Activated T-helper 1 cell treated with anti-CD3 and anti-CD28 coated beads, Interleukin-2, amount 50 U/mL, for 16 hours (primary cell): ENCODE measurements at places on chromosomes 6 and 20.

GRCh38 chr20:6802227-6802626 is 34.7 kb downstream of the BMP2 start:
- DNase-seq, result no peak

- DNase-seq, result no peak
Measured at GRCh38 chr20:36352843-36353553, 46.9 kb downstream of the DLGAP4 start.

GRCh38 chr6:25083784-25084507 is 148.2 kb upstream of the RIPOR2 start:
- no peak for DNase-seq

- no peak for DNase-seq
Measured at GRCh38 chr20:47686545-47686944, 98.7 kb downstream of the SULF2 start.

- no peak for DNase-seq
Measured at GRCh38 chr6:53831936-53832660, 37.3 kb downstream of the LRRC1 start.

DNA sequence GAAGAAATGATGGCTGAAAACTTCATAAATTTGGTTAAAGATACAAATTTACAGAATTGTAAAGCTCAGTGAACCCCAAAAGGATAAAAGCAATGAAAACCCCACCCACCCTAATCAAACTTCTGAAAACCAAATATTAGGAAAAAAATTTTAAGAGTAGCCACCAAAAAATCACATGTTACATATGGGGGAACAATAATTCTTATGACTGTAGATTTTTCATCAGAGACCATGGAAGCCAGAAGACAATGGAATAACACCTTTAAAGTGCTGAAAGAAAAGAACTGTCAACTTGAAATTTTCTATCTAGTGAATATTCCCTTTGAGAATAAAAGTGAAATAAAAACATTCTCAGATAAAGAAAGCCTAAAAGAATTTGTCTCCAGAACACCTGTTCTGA is 24.4 kb downstream of the PROCR start:
- no peak for DNase-seq

DNA sequence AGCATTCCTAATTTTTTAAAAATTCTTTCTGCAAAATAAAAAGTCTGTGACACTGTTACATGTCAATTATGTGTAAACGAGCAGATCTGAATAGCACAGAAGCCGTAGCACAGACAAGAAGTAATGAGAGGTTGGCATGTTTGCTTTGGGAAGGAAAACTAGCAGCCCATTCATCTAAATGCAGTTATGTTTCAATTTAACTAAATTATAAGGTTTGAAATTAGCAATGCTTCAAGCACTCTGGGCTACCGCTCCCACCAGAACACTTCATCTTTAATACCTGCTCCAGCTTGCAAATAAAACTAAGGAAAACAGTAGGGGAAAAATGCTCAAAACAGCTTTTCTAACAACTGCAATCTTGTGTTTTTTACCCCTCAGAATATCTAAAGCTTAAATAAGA is 73.9 kb downstream of the PTPRK start:
- DNase-seq, result no peak

- no peak for DNase-seq
Measured at GRCh38 chr6:136410201-136411024, 120.8 kb upstream of the BCLAF1 start.

GRCh38 chr20:21562656-21563055 is 48.8 kb upstream of the NKX2-2 start:
- no peak for DNase-seq

DNA sequence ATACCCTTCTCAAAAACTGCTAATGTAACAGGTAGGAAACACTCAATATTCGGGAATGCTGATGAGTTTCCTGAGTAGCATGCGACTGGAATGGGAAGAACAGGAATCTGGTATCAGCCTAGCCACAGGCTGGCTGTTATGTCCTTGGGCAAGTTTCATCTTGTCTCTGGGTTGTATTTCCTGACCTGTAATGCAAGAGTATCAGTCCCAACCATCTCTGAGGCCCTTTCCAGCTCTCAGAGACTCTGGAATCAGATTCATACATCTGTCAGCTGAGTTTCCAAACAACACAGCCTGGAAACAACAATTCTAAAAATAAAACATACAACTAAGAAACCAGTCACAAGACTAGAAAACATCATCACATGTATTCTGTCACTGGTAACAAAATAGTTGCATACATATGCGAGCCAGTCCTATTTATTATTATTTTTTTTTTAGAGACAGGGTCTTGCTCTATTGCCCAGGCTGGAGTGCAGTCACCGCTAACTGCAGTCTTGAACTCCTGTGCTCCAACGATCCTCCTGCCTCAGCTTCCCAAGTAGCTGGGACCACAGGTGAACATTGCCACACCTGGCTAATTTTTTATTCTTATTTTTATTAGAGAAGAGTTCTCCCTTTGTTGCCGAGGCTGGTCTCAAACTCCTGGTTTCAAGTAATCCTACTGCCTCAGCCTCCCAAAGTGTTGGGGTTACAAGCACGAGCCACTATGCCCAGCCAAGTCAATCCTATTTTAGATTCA is 16.7 kb upstream of the TFAP2A start:
- DNase-seq, result no peak

DNA sequence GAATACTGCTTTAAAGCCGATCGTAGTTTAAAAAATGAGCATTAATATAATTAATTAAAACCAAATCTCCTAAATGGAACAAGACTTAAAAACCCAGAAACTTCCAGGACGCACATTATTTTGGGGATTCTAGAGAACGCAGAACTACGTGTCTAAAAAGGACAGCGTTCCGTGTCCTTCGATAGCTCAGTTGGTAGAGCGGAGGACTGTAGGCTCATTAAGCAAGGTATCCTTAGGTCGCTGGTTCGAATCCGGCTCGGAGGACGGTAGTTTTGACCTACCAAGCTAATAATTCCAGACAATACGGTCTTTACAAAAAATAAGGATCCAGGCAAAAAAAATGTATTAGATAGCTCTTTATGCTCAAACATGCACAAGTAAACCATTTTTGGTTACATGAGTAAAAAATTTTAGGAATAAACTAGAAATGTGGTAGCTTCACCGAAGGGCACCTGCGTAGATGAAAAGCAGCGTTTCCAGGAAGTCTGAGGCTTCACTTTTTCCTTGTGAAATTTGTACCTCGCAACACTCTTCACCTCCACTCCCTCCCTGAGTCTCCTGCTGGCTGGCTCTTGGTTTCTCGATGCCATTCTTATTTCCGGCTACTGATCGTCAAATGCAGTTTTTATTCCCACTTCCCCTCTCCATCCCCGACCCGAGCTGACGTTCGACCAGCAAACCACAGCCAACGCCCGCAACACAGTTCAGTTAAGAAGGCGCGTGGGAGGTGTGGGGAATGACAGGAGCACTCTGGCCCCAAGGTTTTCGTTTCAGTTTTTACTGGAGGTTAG is 19.6 kb upstream of the ABT1 start:
- peak; percentile 36 for DNase-seq

- DNase-seq, result no peak
Measured at GRCh38 chr6:153073841-153074240, 57.2 kb downstream of the RGS17 start.

GRCh38 chr6:131597446-131597845 is 24.4 kb downstream of the ARG1 start:
- DNase-seq, result no peak

- DNase-seq, result no peak
Measured at GRCh38 chr6:135667691-135668455, 170.3 kb upstream of the AHI1 start.

GRCh38 chr6:102798636-102799035 is 1405.1 kb downstream of the GRIK2 start:
- DNase-seq, result no peak

- DNase-seq, result no peak
Measured at GRCh38 chr6:143615785-143616184, 62.0 kb upstream of the PHACTR2 start.

GRCh38 chr20:37651932-37652331 is 41.9 kb upstream of the CTNNBL1 start:
- DNase-seq, result peak; percentile 2

DNA sequence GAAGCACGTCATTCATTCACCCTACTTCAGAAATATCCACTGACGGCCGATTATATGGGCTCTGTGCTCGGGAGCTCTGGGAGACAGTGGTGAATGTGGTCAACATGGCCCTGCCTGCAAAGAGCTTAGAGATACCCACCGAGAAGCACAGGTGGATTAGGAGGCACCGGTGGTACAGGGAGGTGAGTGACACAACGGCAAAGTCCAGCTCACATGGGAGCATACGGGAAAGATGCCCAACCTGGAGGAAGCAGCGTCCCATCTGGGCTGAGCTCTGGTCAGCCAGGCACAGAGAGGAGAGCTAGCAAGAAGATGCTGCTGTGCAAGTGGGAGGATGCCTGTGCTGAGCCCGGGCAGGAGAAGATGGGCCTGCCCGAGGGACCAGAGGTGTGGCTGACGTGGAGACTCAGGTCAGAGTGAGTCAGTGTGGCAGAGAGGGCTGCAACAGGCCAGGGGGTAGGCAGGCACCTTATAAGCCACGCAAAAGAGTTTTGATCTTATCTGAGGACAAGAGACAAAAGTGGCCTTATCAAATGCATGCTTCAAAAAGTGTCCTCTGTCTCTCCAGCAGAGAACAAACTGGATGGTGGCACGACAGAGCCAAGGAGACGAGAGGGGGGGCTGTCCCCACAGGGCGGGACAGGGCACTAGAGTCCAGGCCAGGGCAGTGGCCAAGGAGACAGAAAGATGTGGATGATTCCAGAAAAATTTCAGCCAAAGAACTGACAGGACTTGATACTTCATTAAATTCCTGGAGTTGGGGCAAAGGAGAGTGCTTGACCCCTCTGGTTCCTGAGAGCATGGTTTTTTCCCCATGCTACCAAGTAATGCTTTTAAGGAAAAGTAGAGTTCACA is 214.6 kb upstream of the SNX9 start:
- no peak for DNase-seq

DNA sequence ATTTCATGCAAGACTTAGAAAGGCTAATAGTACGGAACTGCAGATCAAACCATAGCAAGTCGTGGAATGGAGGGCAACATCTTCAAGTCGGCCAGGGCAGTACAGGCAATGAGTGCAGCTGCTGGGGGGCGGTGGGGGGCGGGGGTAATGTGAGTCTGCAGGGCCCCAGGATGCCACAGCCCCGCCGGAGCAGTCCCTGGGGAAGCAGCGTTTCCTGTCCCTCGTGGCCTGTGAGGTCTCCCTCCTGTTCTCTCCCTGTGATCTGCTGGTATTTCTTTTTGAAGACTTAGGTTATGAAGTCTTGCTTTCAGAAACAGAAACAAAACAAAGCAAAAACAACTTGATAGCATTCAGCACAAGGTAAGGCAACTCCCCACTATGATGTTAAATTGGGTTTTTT is 351.9 kb downstream of the FOXA2 start:
- DNase-seq, result no peak

DNA sequence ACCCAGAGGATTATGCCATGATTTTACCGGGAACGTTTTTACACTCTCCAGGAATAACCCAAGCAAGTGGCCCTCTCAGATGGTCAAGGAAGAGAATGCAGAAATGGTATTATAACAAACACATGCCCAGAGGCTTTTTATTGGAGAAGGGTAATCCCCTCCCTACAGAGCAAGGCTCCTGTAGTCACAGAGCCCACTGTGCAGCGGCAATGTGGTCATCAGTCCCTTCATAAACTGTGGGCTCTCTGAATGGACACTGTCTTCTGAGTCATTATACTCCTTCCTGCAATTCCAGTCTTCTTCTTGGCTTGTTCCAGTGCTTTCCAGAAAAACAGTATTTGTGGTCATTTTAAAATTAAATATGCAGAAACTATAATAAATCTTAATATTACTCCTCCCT is 74.7 kb downstream of the LAMA4 start:
- DNase-seq, result no peak

- no peak for DNase-seq
Measured at GRCh38 chr6:146149770-146150169, 120.9 kb downstream of the GRM1 start.

DNA sequence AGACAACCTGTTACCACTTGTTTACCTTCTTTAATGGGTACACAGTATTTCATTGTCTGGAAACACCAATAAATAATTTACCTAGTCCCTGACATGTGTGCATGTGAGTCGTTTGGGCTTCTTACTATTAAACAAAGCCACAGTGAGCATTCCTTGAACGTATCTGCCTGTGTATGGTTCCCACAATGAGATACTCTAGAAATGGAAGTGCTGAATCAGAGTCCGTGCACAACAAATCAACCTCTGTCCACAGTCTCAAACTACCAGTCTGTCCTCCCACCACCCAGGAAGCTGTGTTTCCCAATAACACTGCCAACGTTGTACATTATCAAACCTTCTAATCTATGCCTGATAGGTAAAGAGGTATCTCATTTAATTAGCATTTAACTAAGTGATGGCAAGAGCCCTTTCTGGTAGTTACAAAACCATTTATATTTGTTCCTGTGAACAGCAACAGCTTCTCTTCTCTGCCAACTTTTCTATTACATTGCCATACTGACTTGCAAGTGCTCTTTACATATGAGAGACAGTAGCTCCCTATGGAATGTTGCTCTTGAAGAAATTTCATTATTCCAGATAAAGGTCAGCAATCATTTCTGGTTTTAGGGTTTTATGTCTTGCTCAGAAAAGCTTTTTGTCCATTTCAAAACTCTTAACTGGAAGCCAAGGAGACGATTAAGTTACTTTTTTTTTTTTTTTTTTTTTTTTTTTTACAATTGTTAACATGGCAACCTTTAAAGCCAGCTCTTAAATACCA is 14.7 kb downstream of the JAG1 start:
- DNase-seq, result no peak
